ENCODE measurements at places on chromosomes 11 and 22.
A peak's percentile ranks its signal among the peaks of the same experiment; 100 is the strongest.

GRCh38 chr11:19013181-19013857 lies 47.2 kb downstream of the MRGPRX2 start:
- no peak for DNase-seq

GRCh38 chr22:29138556-29139305 lies 65.9 kb downstream of the KREMEN1 start:
- DNase-seq = no peak

GRCh38 chr22:42959576-42960509 lies 55.1 kb downstream of the PACSIN2 start:
- DNase-seq = no peak

- DNase-seq = no peak
Observed at GRCh38 chr11:14347991-14348390, 11.0 kb downstream of the RRAS2 start.

GRCh38 chr11:31895926-31896325 lies 84.8 kb upstream of the PAX6 start:
- no peak for DNase-seq

DNA sequence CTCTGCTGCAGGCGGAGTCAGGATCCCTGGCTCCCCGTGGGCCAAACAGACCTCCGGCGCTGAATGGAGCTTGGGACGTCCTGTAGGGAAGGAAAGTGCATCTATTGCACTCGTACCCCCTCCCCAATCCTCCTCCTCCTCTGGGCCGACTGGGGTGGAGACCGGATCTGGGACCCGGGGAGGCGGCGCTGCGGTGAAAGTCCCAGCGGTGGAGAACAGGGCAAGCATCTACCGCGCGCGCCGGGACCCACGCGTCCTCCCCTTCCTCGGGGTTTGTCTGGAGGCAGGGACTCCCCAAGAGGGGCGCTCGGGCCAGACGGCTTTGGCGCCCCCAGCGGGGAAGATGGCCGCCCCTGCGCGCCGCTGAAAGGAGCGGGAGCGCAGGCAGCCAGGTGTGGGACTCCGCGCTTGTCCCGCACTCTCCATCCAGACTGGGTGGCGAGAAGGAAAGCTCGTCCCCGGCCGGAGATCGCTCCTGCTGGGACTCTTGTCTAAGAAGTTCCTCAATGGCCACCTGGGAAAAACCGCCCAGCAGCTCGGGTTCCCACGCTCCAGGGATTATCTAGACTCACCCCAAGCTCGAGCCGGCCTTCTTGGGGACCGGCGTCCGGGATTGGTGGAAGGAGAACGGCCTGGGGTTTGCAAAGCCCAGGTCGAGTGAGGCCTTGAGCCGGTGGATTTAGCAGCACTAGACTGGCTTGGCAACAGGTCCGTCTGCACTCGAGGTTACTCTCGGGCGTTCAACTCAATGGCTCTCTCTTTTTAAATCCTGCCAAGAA lies 718 bp downstream of the FADS2 start:
- peak; percentile 8 for DNase-seq

GRCh38 chr22:27993201-27993635 lies 74.2 kb upstream of the PITPNB start:
- no peak for DNase-seq

GRCh38 chr11:130548491-130548833 lies 100.0 kb downstream of the ADAMTS15 start:
- DNase-seq = no peak

GRCh38 chr11:98277251-98277912 lies 743.4 kb upstream of the CNTN5 start:
- DNase-seq = no peak

GRCh38 chr22:30033137-30033536 lies 47.1 kb upstream of the HORMAD2 start:
- no peak for DNase-seq

DNA sequence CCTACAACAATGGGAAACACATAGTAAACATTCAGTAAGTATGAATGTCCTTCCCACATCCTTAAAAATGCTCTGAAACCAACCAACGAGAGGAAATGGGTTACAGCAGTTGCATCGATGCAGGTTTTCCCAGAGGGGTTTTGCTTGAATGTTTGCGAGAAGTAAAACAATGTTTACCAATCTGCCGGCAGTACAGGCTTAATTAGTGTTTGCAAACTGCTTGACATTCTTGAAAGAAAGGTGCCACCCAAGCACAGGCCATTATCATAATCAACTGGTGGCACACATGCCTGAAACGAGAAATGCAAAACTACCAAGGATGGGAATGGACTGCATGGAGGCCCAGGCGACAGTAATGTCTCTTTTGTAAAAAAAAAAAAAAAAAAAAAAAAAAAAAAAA lies 27.1 kb upstream of the OPCML start:
- DNase-seq = no peak

- peak; percentile 66 for DNase-seq
Observed at GRCh38 chr22:22753526-22754267, 109.3 kb downstream of the GGTLC2 start.

DNA sequence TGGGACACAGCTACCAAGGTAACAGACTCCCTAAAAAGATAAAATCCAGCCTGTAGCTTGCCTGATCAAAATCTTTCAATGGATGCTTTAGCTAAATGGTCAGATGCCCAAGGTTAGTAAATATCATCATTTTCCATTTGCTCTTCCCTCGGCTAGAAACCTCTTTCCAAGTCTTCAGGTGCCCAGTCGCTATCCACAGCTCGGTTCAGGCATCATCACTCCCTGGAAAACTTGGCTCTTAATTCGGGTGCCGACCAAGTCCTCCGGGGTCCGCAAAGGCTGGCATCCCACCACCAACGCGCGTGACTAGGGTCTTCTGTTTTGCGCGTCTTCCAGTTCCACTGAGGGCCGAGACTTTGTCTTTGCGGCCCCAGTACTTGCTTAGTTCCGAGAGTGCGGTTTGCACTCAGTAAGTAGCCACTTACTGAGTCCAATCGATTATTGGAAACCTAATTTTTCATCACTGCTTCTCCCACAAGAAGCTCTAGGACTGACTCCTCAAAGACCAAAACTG lies 44.3 kb downstream of the OR4D9 start:
- DNase-seq = no peak

- DNase-seq = no peak
Observed at GRCh38 chr11:16946477-16947282, 67.5 kb downstream of the PLEKHA7 start.

DNA sequence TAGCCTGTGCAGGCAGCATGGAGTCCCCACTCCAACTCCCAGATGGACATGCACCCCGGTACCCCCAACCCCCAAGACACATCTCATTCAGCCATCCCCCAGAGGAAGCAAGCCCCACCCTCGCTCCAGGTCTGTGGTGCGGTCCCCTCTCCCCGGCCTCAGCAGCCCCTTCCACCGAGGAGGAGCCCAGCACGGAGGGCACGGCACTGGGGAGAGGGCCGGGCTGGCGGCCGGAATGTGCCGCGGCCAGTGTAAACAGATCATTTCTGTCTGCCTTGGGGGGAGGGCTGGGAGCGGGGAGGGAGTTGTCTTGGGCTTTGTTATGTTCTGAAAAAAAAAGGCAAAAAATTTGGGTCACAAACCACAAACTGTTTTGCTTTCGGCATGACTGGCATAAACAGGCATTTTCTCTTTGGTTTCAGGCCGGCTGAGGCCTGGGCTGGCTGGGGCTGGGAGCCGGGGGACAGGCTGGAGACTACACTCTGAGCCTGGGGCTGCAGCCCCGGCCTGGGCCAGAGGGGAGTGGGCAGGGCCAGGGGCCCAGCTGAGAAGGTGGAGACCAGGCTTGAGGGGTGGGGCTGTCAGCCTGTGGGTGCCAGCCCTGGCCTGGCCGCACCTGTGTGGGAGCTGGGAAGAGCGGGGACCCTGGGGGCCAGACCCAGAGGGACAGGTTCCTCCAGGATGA lies 16.8 kb downstream of the IGF2 start:
- no peak for DNase-seq

GRCh38 chr22:19567157-19568009 lies 43.2 kb upstream of the CLDN5 start:
- no peak for DNase-seq

GRCh38 chr11:9663699-9664275 lies at the start of gene SWAP70:
SWAP70 (plus strand) TSS chr11:9664077; CDS start chr11:9664180, 103 bp downstream.
- DNase-seq = peak; percentile 52

- DNase-seq = no peak
Observed at GRCh38 chr22:17633998-17634323, 4.6 kb upstream of the BCL2L13 start.

DNA sequence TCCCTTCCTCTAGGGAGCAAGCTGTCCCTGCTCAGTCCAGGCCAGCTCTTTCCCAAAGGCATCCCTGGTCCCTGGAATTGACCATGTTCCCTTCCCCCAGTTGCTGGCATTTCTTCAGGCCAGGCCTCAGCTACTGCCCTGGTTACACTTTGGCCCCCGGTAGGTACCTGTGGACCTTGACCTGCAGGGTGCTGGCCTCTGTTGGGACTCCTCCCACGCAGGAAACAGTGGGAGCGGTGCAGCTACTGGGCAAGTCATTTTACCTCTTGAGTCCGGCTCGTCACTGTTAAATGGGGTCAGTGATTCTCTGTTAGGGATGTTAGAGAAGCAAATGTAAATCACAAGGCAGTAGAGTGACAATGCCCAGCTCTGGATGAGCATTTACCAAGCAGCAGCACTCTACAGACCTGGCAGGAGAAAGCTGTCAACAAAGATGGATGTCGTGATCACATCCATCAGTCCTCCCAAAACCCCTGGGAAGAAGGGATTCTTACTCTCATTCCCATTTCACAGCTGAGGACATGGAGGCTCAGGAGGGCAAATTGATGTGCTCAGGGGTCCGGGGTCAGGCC lies 16.9 kb downstream of the MYO7A start:
- no peak for DNase-seq

- no peak for DNase-seq
Observed at GRCh38 chr11:15800111-15800800, 556.1 kb downstream of the SOX6 start.

DNA sequence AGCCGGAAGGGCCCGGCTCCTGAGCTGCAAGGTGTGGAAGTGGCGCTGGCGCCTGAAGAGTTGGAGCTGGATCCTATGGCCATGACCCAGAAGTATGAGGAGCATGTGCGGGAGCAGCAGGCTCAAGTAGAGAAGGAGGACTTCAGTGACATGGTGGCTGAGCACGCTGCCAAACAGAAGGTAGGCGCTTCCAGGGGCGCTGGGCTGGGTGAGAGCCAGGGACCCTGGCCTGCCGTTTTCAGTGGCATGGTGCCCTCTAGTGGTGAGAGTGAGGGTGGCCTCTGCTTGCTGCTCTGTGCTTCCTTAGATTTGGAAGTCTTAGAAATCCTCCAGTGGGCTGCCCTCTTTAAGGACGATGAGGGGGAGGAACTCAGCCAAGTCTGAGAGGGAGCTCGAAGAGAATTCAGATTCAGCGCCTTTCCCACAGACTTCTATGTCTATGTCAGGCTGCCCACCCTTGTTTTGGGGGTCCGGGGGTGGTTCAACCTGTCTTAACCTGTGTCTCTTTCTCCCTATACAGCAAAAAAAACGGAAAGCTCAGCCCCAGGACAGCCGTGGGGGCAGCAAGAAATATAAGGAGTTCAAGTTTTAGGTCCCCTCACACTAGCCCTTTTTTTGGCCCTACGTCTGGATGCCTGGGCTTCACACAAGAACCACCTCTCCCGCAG lies 1.8 kb upstream of the PACS1 start:
- DNase-seq = peak; percentile 61

DNA sequence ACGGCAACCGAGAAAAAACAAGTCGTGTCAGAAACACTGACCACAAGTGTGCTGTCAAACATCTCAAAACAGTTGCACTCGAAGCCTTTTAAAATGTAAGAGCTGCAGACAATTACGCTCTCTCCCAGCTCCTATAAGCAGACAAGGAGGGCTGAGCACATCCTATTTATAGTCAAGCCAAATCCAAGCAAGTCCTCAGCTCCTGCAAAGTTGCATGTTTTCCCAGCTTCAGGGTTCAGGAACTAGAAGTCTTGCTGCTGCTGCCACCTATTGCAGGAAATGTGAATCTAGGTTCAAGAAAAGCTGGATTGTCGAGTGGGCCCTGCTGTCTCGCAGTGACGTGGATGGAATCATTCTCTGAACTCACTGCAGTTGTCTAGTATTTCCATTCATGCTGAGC lies 15.5 kb downstream of the EFCAB6 start:
- no peak for DNase-seq

DNA sequence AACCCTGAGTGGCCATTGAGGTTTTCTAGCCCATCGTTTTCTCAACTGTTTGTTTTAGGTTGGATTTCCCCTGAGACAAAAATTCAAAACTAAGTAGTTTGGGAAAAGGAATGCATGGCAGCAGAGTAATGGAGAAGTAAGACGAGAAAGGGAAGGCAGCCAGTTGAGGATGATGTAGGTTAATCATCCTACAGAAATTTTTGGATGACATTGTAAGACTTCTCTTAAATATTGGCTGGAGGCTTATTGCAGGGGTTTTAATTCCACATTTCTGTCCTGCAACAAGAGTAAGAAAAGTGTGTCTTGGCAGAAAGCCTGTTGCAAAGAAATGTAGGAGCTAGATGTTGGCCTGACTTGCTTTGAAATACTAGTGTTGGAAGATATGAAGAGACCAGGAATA lies 308.8 kb downstream of the LUZP2 start:
- no peak for DNase-seq

- DNase-seq = no peak
Observed at GRCh38 chr22:25053153-25053805, 100.8 kb downstream of the KIAA1671 start.

DNA sequence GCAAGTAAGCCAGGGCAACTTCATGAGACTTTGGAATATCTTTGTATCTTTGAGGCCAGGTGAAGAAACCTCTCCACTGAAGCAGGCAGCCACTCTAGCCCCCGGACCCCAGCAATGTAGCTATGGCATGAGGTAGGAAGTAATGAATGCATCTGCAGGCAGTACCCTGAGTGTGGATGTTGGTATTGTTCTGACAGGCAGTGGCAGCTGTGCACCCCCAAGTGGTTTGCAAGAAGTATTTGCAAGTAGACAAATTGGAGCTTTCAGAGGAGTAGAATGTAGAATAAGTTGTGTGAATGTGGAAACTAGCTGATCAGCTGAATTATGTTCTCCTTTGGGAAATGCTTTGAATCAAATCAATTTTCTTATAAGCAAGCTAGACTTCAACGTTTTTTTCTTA lies 194.4 kb upstream of the PGR start:
- DNase-seq = no peak

DNA sequence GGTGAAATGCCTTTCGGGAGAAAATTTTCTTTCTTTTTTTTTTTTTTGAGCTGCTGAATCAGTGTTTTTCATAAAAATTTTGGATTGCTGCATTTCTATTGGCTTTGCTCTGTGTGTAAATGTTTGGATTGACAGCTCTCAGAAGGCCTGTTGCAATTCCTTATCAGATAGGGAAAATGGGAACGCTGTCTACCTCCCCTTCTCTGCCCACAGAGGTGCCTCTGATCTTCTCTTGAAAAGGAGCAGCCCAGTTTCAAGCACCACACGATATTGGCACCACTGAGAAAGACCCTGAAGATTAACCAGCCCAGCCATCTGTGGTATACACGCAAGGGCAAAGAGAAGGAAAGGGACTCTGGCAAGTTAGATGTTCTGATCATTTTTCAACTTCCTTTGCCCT lies 1272.2 kb downstream of the LRRC4C start:
- DNase-seq = no peak
